ENCODE measurements at places on chromosomes 6 and 20. TPM values are rescaled to one million over a fixed set of nuclear protein-coding genes. Genes with fewer than 3 reads are reported as not detected.

GRCh38 chr6:101114703-101115102, 233.6 kb upstream of the ASCC3 start:
- DNase-seq = no peak

DNA sequence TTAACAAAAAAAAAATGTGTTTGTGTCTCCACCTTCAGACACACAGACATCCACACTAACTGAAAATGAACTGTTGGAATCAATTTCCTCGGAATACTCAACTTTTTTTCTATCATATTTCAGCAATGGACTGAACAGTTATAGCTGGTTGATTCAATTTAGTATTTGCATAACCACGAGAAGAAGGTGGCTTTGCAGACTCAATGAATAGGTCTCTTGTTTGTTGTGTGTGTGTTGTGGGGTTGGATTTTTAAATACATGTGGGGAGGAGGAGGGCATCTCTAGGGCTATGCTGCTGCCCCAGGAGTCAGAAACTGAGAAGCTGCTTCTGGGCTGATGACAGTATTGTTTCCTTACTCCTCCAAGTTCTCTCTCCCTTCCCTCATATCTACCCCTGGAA, 28.7 kb downstream of the TFAP2A start:
- no peak for DNase-seq

DNA sequence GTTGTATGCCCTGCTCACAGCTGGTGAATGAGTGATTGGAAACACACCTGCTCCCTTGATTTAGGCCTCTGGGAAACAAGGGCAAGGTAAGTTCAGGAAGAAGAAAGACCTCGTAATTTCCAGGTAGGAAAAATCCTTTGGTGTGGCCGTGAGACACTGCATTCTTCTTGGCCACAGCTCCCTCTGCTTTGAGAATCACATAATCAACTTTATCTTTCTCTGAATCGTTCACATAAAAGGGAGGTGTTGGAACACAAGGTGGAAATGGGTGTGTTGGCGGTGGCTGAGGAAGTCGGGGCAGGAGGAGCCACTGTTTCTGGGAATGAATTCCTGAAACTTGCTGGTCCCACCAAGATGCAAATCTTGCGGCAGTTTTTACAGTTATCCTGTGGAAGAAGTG, 25.9 kb downstream of the FAM209B start:
- DNase-seq = no peak

DNA sequence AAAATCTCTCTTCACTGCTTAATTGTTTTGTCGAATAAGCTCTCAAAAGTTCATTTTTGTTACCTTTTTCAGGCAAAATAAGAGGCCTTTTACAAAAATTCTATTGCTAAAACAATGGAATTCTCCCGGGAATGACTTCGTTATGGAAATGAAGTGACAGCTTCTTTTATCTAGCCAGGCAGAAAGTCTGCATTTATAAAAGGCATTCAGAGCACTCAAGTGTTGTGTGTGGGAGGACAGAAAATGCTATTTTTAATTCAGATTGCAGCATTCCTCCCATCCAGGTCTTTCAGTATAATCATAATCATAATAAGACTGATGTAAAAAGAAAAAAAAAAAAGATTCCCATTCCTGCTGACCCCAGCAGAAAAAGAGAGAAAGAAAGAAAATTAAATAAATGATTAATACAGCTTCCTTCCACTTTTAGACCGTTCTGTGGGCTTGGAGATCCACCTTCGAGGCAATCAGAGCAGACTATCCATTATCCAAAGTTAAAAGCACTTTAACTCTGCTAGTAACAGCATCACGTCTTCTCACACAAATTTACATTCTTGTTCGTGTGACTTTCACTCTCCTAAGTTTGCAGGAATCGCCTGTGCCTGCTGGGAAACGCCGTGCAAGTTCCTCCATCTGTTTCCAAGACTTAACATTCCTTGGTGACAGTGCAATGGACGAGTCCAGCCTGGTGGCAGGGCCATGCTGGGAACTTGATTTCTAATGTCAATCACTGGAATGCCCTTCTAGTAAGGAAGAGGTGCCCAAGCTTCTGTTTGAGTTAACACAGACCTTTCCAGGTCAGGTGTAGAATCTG, 258.8 kb downstream of the GMPR start:
- DNase-seq = no peak

DNA sequence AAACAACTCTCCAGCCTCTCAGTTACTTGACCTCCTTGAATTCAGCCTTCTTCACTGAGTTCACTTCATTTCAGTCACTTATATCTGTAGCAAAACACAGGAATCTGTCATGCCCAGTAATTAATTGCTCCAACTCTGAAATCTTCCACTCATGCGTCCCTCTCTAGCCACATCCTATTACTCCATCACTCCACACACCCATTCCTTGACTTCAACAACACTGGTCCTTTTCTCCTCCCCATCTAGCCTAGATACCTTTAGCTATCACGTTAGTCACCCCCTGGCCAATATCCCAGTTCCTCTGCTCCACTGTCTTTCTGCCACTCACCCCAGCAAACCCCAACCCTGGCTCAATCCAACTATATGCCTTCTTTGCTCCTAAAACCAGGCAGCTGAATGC, 7.7 kb downstream of the ZHX3 start:
- DNase-seq = no peak

DNA sequence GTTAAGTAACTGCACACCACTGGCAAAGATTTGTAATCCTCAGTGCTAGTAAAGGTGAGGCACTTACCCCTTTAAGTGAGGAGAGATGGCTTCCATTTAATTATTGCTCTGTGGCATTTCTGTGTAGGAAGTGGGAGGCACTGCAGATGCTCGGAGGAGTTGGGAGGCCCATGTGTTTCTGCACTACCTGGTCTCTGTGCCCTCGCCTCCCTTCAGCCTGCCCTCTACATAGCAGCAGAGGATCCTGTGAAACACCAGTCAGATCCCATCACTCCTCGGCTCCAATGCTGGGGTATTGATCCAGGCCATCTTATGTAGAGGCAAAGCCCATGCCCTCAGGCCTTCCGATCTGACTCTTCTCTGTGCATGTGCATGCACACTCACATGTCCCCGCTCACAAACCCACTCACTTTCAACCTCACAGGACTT, 67.0 kb downstream of the SLX4IP start:
- no peak for DNase-seq

GRCh38 chr6:152636609-152637295, 410 bp downstream of the SYNE1 start:
- DNase-seq = peak; percentile 32

GRCh38 chr6:135520781-135521180, 23.2 kb upstream of the AHI1 start:
- no peak for DNase-seq

The PCED1A gene
- total RNA-seq = 19.8 TPM

The ZNF311 gene
- 0.17 TPM for total RNA-seq

The ERVFRD-1 gene
- 0.05 TPM for total RNA-seq

The SEC63 gene
- 19.2 TPM for total RNA-seq

The MOG gene
- not detected for total RNA-seq

The CTAGE9 gene
- not detected for total RNA-seq

Measured in dermis blood vessel endothelial cell (primary cell).